HT-29 (cell line): ENCODE measurements at places on chromosomes 3 and 15.
A peak's percentile ranks its signal among the peaks of the same experiment; 100 is the strongest.

- no peak for DNase-seq
These were observed 31.4 kb upstream of the ZBTB38 start for GRCh38 chr3:141336672-141337522.

- DNase-seq = no peak
These were observed 9.1 kb upstream of the AVEN start for GRCh38 chr15:34047893-34048775.

DNA sequence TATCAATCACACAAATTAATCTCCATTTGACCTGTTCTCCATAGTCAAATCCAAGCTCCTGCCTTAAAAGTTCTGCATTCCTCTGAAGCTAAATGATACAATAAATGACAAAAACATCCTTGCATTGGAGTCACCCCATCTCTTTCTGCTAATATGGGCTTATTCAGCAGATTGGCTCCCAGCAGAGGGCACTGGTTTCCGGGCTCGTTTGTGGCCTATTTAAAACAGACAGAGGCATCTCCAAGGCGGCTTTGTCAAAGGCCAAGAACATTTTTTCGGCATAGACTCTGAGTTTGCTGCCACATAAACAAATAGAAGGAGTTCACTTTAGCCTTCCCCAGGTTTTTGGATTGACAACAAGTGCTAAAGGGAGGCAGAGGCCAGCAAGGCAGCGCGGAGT lies 204.4 kb upstream of the RASGRP1 start:
- DNase-seq = peak; percentile 39

GRCh38 chr3:126402178-126402577 lies 7.5 kb downstream of the CFAP100 start:
- DNase-seq = no peak

DNA sequence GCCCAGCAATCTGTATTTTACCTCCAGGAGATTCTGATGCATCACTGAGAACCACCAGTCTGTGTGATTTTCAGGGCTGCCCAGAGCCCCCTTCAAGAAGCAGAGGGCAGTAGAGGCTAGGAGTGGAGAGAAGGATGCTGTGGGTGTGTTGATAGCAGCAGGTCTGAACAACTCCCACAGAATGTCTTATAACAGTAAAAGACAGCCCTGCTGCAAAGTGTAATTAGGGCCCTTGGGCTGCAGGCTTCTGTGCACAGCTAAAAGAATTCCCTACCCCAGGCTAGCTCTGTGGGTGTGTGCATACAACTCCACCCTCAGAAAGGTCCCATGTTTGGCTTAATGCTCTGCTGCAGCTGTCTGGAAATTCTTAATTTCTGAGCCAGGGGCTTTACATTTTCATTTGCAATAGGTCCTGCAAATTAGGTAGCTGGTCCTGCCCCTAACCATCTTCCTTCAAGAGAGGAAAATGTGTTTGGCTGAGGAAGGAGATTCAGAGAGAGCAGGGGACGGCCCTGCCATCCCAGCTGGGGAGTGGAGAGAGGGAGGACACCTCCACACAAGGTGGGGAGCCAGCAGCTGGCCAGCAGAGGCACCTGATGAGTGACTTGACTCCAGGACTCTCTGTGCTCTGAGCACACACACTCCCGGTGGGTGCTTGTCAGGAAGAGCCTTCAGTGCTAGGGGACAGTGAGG lies 43.2 kb upstream of the RAB6B start:
- DNase-seq = no peak

- no peak for DNase-seq
These were observed 486.8 kb upstream of the ALCAM start for GRCh38 chr3:104879919-104880318.

GRCh38 chr15:41437448-41437847 lies 20.6 kb downstream of the RTF1 start:
- DNase-seq = no peak

DNA sequence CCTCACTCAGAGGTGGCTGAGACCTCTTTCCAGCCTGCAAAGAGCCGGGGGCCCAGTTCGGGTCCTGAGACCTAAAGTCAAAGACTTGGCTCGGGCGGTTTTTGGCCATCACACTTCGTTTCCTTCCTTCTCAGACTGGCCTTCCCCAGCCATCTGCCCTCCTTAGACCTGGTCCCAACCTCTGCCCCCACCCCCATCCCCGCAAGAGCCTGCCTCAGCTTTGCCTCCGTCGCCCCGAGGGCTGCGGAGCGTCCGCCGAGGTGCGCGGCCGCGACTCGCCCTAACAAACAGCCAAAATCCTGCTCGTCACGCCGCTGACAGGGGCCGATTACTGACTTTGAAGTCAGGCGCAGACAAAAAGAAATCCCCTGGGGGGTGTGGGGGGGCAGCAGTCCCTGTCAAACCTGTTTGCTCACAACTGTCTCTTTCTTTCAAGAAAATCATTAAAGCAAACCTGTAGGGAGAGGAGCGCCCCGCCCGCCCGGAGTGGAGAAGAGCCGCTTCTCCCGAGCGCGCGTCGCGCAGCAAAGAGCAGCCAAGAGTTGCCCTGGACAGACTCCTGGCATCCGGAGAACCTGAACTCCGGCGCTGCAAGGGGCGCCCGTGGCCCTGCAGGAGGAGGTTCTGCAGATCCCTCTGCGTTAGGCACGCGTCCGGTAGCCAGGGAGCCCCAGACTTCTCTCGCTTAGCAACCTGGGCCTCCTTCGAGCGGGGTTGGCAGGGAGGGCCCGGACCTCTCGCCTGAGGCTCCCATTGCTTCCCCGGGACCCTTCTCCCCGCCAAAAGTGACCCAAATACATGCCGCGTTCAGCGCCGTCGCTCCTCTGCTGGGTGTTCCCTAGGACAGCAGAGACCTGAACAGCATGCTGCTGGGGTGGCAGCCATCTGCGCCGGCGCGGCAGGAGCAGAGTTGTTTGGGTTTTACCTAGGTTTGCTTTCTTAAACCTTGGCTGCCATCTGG lies 4.5 kb downstream of the SOX14 start:
- no peak for DNase-seq
